SJSA1 (cell line): ENCODE measurements at places on chromosomes 7 and 10. TPM values are rescaled to one million over a fixed set of nuclear protein-coding genes. Genes with fewer than 3 reads are reported as not detected.

DNA sequence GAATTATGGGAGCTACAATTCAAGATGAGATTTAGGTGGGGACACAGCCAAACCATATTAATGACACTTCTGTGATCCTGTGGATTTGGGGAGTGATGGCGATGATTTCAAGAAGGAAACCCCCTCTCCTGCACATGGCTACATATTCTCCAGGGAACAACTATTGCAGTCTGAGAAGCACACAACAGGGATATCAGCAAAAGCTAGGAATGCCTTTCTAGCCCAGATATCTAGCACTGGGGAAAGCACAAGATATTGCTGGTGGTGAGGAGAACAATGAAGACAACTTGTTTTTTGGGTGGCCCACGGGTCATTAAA lies 24.3 kb downstream of the EPDR1 start:
- no peak for DNase-seq

DNA sequence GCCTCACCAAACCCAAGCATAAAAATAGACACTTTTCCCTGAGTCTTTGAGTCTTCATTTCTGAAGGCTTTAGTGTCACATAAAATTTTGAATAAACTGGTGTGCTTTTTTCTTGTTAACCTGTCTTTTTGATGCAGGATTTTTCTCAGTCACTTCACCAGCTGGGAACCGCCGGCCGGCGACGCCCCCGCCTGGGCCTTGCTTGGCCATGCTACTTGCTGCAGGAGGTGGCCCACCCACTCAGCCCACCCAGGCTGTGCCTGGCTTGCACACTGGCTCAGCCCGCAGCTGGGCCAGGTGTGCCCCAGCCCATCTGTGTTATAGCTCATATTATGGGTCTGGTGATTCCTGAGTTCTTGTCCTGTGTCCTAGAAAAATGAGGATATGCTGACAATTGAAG lies 247.4 kb upstream of the CACNA2D1 start:
- no peak for DNase-seq

DNA sequence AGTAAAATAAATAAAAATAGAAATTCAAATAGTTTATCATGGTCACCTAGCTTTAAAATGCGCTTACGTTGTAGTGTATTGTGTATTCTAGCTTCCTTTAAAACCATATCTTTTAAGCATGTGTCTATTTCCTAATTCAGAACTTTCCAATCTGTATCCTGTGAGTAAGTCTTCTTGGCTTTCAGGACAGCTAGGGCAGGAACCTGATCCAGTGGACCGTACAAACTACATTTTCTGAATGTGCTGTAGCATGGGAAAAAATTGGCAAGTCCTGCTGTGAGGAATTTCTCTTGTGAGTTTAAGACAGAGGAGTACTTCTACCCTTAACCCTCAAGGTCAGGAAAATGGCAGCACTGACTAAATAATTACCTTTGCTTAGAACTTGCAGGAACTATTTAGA lies 12.1 kb downstream of the OPN1SW start:
- no peak for DNase-seq

C7orf33 gene
- not detected in 2 replicates for total RNA-seq

MPP7 gene
- total RNA-seq = 1.6 and 1.7 TPM in 2 replicates
